Heart left ventricle (tissue), 16 donors: ENCODE measurements at places on chromosomes 5 and 9.
A peak's percentile ranks its signal among the peaks of the same experiment; 100 is the strongest.

DNA sequence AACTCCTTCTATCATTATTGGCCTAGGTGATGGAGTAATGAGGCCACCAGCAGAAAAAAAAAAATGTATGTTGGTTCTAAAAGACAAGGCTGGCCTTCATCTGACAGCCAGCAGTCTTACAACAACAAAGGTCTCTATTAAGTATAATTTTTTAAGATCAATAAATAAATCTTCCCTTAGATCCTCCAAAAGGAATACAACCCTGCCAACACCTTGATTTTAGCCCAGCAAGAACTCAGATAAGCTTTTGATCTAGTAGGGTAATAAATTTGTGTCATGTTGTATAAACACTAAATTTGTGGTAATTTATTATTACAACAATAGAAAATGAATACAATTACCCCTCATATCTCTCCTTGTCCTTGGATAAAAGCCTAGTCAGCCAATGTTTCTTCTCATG, 633.2 kb upstream of the FAM174A start:
- no peak for DNase-seq

DNA sequence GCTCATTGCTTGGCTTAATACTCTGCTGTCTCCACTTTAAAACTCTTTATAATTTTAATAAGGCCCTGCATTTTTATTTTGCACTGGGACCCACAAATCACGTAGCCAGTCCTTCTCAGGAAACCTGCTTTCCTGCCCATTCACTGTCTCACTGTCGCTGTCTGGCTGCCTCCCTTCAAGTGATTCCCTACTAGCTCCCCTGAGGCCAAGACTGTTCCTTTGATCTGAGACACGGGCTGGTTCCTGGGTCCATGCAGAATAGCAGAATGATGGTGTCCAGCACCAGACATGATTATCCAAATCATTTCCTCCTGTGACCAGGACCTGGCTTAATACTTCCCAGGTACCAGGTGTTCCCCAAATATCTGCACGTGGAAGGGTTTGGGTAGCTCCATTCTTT, 597.1 kb upstream of the KLF4 start:
- no peak for DNase-seq

GRCh38 chr5:108747774-108748400, at the start of gene FER:
Gene FER, plus strand, starts transcription at chr5:108747897. Its CDS starts 50,286 bp downstream, at chr5:108798183.
- DNase-seq: peak; percentile 26

DNA sequence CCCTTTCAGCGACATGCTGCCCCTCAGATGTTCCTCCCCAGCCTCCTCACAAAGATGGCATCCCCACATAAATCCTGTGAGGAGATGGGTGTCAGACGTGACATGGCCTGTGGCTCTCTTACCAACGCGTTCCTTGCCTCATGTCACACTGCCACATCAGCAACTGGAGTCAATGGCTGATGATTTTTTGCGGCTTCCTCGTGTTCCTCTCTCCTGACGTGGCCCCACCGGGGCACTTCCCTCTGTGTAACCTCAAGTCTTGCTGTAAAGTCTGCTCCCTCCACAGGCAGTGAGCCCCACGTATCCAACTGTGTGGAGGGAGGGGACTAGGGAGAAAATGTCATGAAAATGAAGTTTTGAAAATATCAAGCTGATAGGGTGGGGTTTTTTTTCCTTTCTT, 53.2 kb upstream of the SHISAL2B start:
- DNase-seq: no peak

DNA sequence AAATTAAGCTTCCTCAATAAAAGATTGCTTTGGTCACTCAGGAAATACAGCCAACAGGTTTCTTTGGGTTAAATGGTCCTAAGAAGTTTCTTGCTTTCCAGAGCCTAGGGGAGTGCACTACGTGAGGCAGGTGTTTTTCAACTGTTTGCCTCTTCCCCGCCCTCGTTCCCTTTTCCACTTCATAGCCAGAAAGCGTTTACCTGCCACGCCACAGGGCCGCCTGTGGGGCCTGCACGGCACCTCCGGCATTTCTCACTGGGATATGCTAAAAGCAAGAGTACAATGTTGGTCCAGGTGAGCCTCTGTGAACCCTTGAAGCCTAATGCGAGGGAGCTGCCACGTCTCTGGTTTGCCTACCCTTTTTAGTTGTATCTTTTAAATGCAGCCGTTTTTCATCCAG, 167.6 kb upstream of the OTULINL start:
- DNase-seq: no peak

- DNase-seq: no peak
These were observed 52.3 kb upstream of the TBCA start for GRCh38 chr5:77828445-77828844.

GRCh38 chr5:85896514-85896913, 721.2 kb upstream of the COX7C start:
- DNase-seq: no peak

GRCh38 chr9:22009506-22009867, 382 bp upstream of the CDKN2B start:
- DNase-seq: no peak

GRCh38 chr9:130263601-130264413, 1.8 kb upstream of the HMCN2 start:
- DNase-seq: peak; percentile 50

DNA sequence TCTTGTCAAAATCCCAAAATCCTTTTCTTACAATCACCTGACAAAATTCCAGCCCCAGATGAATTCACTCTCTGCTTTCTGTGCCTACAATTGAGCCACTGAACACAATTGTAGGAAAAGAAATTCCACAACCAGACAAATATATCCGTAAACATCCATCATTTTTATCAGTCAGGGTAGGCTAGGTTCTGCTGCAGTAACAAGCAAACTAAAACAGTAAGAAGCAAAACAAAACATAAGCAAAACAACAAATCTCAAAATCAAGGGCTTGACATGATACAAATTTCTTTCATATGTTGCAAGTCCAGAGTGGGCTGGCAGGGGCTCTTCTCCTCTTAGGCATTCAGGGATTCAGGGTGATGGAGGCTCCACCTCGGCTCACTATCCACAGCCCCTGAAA, 114.2 kb upstream of the MAN2A1 start:
- DNase-seq: no peak

- no peak for DNase-seq
These were observed 46.1 kb downstream of the MRPL36 start for GRCh38 chr5:1753490-1753889.

DNA sequence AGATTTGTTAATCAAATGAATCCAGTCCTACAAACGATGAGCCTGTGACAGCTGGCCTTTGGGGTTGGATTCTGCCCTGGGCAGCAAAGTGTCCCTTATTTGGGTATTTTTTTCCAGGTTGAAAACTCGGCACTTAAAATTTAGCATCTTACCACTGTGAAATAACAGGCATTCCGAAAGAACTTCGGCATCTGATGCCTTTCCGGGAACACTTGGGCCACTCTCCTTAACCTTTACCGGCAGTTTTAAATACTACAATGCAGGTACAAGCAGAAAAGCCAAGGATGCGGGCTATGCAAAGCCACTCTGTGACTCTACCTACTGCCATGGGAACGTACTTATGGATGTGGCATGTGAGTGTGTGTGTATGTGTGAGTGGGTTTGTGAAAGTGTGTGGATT, 1.0 kb upstream of the RASGRF2 start:
- no peak for DNase-seq

- DNase-seq: no peak
These were observed 155.4 kb upstream of the CLINT1 start for GRCh38 chr5:158014372-158014771.

GRCh38 chr5:127411381-127411780, 106.1 kb upstream of the PRRC1 start:
- no peak for DNase-seq

DNA sequence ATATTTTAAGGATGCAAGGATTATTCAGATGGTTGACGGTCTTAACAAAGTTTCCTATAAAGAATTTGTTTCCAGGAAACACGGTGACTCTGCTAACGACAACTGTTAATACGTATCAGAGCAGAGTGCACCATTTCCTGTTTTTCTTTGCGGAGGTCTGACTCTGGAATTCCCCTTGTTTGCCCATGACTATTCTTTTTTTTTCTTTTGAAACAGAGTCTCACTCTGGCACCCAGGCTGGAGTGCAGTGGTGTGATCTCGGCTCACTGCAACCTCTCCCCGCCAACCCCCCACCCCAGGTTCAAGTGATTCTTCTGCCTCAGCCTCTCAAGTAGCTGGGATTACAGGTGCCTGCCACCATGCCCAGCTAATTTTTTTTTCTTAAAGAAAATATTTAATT, 115.9 kb downstream of the CDC42SE2 start:
- DNase-seq: no peak

DNA sequence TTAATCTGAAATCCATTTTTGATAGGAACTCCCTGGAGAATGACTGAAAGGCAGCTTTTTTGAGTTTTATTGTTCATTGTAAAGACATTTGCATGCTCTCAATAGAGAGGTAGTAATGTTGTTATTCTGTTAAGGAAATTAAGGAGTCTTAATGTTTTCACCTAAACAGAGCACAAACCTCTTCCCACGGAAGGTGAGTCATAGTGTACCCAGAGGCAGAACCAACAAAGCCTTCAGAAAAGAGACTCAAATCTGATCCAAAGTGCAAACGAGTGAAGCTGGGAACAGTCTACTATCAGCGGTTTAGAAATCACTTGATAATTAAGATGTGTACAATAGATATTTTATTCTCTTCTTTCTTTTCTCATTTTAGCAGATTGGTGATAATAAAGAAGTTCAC, 470.5 kb downstream of the PLK2 start:
- DNase-seq: no peak
